ENCODE measurements at places on chromosomes 6 and 20.
A peak's percentile ranks its signal among the peaks of the same experiment; 100 is the strongest.

DNA sequence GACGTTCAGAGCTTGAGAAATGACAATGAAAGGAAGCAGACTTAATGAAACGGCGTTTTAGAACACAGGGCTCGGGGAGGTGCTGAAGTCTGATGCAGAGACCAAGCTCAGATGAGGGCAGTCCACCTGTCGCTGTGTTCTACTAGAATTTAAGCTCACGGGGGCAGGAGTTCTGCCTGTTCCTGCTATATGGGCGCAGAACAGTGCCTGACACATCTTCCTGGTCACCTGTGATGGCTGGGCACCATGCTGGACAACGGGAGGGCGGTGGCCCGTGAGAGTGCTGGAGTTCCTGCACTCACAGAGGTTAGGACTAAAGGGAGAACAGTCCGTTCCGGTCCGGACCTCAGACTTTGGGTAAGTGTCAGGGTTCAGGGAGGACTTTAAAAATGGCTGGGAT, 130.6 kb downstream of the ERMARD start:
- no peak for DNase-seq

DNA sequence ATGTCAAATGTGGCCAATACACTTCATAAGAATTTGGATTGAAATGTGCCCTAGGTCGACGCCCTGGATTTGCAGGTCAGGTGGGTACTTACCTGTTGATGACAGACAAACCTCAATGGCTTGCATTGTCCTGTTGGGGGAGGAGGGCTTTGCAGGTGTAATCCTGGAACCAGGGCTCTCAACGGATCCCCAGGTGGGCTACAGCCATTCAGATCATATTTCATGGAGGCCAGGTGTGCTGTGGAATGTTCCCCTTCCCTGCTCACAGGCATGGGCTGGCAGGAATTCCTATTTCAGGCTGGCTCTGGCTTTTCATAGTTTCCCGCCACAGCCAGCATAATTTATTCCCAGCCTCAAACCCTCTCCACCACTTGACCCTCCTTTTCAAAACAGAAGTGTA, 254.7 kb downstream of the SMOC2 start:
- no peak for DNase-seq

DNA sequence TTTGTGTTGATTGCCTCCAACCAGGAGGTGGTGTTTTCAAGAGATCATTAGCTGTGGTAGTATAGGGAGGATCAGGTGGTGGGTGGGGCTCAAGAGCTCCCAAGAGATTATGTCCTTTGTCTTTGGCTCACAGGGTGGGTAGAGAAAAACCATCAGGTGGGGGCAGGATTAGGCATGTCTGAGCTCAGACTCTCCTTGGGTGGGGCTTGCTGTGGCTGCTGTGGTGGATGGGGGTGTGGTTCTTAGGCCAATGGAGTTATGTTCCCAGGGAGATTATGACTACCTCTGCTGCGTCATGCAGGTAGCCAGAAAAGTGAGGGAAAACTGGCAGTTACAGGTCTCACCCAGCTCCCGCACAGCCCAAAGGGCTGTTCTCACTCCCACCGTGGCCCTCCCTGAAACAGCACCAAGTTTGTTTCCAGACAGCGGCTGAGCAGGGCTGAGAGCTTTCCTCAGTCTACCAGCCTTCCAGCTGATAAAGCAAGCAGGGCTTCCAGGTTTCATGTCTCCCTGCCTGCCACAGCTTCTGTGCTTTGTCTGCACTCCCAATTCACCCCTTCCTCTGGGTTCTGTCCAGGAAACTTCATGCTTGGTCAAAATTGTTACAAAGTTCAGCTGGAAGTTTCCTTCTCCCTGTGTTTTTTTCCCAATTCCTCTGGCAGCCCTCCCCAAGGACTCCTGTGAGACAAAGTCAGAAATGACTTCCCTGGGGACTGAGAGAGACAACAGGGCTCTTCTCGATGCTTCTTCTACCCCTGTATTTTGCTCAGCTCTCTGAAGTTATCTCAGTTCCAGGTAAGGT, 481.1 kb upstream of the MAN1A1 start:
- DNase-seq = no peak

GRCh38 chr20:41361757-41362747, 4.6 kb downstream of the EMILIN3 start:
- DNase-seq = no peak

DNA sequence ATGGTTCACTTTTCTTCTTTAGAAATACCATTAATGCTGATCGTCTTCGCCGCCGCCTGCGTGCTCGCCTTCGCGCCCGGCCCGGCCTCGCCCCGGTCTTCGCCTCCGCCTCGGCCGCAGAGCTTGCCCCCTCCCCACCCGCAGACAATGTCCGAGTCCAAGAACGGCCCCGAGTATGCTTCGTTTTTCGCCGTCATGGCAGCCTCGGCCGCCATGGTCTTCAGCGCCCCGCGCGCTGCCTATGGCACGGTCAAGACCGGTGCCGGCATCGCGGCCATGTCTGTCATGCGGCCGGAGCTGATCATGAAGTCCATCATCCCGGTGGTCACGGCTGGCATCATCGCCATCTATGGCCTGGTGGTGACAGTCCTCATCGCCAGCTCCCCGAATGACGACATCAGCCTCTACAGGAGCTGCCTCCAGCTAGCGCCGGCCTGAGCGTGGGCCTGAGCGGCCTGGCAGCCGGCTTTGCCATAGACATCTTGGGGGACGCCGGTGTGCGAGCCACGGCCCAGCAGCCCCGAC, 4.8 kb upstream of the PRPH2 start:
- DNase-seq = peak; percentile 79

DNA sequence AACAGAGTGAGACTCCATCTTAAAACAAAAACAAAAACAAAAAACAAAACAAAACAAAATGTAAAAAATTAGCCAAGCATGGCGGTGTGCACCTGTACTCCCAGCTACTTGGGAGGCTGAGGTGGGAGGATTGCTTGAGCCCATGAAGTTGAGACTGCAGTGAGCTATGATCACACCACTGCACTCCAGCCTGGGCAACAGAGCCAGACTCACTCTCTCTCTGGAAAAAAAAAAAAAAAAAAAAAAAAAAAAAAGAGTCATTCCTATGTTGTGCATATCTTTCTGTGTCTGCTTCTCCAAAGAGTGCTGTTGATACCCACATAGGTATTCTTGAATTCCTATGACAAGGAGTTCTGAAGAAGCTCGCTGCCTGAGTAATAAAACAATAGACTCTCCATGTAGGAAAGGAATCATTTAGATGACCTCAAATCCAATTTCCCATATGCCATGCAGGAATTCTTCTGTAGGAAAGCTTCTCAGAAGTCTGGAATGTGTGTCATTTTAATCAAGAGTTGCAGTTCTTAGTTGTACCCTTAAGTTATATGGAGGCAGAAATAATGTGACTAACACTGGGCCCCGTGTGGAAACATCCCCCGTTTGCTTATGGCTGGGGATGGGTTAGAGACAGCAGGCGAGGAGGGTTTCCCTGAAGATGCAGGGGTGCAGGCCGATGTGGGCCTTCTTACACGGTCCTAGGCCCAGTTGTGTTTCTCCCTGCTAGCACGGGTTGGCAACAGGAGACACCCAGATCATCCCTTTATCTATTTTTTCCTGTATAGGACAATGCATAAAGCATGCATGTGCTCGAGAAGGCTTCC, 79.4 kb downstream of the ZDHHC14 start:
- no peak for DNase-seq

DNA sequence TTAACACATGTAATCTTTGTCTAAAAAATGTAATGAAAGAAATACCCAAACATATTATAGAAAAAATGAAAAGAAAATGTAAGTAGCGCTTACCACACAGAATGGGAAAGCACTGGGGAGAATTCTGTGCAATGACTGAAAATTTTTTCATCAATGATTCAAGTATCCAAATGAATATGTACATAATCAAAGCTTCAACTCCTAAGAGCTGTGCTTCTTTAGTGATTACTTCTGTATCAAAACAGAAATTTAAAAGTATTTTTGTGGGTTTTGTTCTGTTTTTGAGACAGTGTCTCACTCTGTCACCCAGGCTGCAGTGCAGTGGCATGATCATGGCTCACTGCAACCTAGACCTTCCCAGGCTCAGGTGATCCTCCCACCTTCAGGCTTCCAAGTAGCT, 13.7 kb downstream of the LMBRD1 start:
- DNase-seq = no peak

DNA sequence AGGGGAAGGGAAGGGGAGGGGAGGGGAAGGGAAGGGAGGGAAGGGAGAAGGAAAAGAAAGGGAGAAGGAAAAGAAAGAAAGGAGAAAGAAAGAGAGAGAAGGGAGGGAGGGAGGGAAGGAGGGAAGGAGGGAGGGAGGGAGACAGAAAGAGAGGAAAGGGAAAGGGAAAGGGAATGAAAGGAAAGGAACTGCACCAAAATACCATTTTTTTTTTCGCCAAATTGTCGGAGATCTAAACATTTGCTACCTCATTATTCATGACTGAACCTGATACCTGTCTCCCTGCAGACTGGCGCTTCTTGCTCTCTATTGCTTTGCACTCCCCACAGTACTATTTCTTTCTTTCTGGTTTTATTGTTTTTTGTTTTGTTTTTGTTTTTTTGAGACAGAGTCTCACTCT, 117.3 kb upstream of the LGSN start:
- DNase-seq = no peak

- no peak for DNase-seq
Measured at GRCh38 chr6:128841518-128841917, 41.4 kb upstream of the LAMA2 start.

- DNase-seq = no peak
Measured at GRCh38 chr6:133730881-133731280, 158.0 kb upstream of the TCF21 start.

- DNase-seq = no peak
Measured at GRCh38 chr6:111727802-111728201, 122.1 kb upstream of the TRAF3IP2 start.

DNA sequence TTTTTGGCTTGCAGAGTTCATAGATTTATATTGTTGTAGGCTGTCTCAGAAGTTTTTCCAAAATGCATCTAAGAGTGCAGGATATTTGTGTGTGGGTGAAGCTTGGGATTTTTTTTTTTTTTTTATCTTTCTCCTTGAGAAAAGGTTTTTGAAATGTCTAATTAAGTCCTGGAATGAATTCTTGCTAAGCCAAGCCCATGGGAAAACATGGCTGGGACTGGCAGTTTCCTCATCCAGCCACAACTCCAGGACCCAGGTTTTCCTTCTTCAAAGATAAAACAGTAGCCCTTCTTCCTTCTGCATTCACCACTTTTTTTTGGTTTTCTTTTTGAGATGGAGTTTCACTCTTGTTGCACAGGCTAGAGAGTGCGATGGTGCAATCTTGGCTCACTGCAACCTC, 242.5 kb upstream of the JAG1 start:
- DNase-seq = no peak

- no peak for DNase-seq
Measured at GRCh38 chr6:154543628-154544027, 33.1 kb upstream of the CNKSR3 start.

DNA sequence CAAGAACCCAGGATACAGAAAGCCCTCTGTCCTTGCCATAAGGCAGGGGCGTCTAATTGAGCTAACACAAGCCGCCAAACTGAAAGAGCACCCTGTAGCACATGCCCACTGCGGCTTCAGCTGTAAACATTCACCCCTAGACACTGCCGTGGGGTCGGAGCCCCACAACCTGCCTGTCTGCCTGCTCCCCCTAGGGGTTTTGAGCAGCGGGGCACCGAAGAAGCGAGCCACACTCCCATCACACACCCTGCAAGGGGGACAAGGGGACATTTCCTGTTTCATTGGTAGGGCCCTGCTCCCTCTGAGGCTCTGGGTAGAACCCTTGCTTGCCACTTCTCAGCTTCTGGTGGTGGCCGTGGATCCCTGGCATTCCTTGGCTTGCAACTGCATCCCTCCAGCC, 45.2 kb upstream of the BCLAF1 start:
- no peak for DNase-seq

GRCh38 chr20:17155401-17155800, 71.4 kb upstream of the PCSK2 start:
- DNase-seq = no peak

DNA sequence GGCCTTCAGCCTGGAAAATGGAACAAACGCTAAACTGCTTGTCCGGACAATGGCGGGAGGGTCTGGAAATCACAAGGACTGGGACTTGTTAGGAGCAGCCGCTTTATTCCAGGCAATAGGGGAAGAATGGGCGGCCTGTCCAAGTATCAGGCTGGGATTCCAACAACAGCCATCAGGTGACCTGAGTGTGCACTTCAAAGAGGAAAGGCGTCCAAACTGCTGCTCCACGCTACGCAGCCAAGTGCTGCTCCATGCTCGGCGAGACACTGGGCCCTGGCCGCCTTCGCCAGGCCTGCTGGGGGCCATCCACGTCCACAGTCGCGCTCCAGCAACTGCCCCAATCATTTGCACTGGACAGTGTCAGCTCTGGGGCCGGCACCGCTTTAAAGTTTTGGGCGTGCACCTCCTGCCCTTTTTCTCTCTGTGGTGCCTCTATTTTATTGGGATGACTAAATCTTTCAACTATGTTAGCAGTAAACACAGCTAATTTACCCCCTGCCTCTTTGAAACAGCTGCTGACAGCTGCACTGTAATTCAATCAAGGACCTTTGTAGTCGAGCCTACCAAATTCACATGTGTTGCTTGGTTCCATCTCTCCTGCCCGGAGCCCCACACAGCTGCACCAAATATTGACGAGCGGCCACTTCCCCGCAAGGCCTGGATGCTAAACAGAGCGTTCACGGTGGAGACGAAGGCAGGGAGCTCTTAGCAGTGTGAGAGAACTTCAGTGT, 98.3 kb downstream of the BMP7 start:
- peak; percentile 75 for DNase-seq

- peak; percentile 14 for DNase-seq
Measured at GRCh38 chr20:48800177-48800576, 27.6 kb downstream of the PREX1 start.

DNA sequence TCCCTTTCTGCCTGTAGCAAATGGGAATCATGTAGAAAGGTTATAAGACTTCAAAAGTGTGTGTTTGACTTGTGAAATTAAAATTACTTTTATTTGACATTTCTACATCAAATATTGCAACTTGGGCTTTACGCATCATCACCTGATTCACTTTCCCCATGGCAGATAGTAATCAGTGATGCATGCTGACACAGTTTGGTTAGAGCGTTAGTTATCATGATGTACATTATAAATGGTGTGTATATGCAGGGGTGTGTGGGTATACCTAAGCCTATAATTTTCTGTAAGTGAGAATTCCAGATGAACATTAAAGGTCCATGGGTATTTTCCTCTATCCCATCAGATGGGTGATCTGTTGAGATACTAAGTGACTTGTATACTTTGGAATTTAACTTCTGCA, 141.5 kb downstream of the KLHL32 start:
- no peak for DNase-seq

GRCh38 chr6:83199863-83200225, 6.7 kb downstream of the RWDD2A start:
- no peak for DNase-seq

- DNase-seq = no peak
Measured at GRCh38 chr6:13428583-13429405, 58.6 kb downstream of the GFOD1 start.

Data from sigmoid colon (tissue), 7 donors.